Activated CD4-positive, alpha-beta T cell treated with anti-CD3 and anti-CD28 coated beads for 36 hours (primary cell): ENCODE measurements at places on chromosomes 5 and 9. TPM values are rescaled to one million over a fixed set of nuclear protein-coding genes. Genes with fewer than 3 reads are reported as not detected.

Gene ADRB2
- total RNA-seq, result 0.09 TPM

Gene WWC1
- 2.2 TPM for total RNA-seq

Gene MYOZ3
- total RNA-seq, result 0.30 TPM

Gene NRG2
- 0.14 TPM for total RNA-seq

Gene UBQLN1
- 116 TPM for total RNA-seq

Gene NR2F1
- not detected for total RNA-seq

Gene ADAMTS16
- not detected for total RNA-seq

Gene IFNA2
- total RNA-seq, result not detected

Gene ARSI
- total RNA-seq, result not detected

Gene GABRB2
- not detected for total RNA-seq

Gene GABRA6
- total RNA-seq, result not detected

Gene DND1
- total RNA-seq, result 3.0 TPM

Gene IFNA13
- not detected for total RNA-seq

Gene BOD1
- 29.2 TPM for total RNA-seq

Gene MYMK
- not detected for total RNA-seq

Gene MZB1
- 7.8 TPM for total RNA-seq

Gene TLX3
- not detected for total RNA-seq

Gene AK1
- total RNA-seq, result 23.9 TPM

Gene ITGA2
- total RNA-seq, result 0.61 TPM

Gene CBY3
- total RNA-seq, result 0.40 TPM

Gene AMBP
- total RNA-seq, result not detected

Gene ANKRD31
- 0.66 TPM for total RNA-seq

Gene C1QTNF2
- not detected for total RNA-seq

Gene FRMPD1
- not detected for total RNA-seq

Gene INSYN2B
- not detected for total RNA-seq

Gene SLC36A1
- total RNA-seq, result 4.4 TPM

Gene TXNDC8
- not detected for total RNA-seq

Gene EDIL3
- not detected for total RNA-seq

Gene ZDHHC12
- total RNA-seq, result 49.5 TPM

Gene TMED9
- total RNA-seq, result 109 TPM

Gene PCDHB10
- total RNA-seq, result not detected

Gene SHC3
- total RNA-seq, result not detected

Gene CTNNAL1
- 16.4 TPM for total RNA-seq
